Gastrocnemius medialis (tissue), 4 donors: ENCODE measurements at places on chromosomes 1 and 21. TPM values are rescaled to one million over a fixed set of nuclear protein-coding genes. Genes with fewer than 3 reads are reported as not detected.

Gene PRKCZ
- not detected for total RNA-seq

Gene C4BPA
- not detected for total RNA-seq

DNA sequence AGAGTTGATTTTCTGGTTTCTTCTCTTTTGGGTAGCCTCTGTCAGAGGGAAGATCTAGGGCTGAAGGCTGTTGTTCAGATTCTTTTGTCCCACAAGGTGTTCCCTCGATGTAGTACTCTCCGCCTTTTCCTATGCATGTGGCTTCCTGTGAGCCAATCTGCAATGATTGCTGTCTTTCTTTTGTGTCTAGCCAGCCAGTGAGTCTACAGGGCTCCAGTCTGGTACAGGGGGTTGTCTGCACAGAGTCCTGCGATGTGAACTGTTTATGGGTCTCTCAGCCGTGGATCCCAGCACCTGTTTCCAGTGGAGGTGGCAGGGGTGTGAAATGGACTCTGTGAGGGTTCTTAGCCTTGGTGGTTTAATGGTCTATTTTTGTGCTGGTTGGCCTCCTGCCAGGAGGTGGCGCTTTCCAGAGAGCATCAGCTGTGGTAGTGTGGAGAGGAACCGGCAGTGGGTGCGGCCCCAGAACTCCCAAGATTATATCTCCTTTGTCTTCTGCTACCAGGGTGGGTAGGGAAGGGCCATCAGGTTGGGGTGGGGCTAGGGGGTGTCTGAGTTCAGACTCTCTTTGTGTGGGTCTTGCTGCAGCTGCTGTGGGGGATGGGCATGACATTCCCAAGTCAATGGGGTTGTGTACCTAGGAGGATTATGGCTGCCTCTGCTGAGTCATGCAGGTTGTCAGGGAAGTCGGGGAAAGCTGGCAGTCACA lies 81.3 kb upstream of the C21orf91 start:
- H3K36me3 ChIP-seq = no peaks in the 10 kb centered on the region
- H3K4me3 ChIP-seq = no peak overlapping the region
- no peaks in the 10 kb centered on the region for H3K4me1 ChIP-seq
- no peaks in the 10 kb centered on the region for H3K27me3 ChIP-seq
- H3K27ac ChIP-seq = peak overlapping the region; percentile 45
- peak; percentile 18 for DNase-seq

- H3K36me3 ChIP-seq = no peaks in the 10 kb centered on the region
- no peaks in the 10 kb centered on the region for H3K4me1 ChIP-seq
- no peaks in the 10 kb centered on the region for H3K27me3 ChIP-seq
- no peak overlapping the region for H3K4me3 ChIP-seq
- no peak for DNase-seq
- no peak overlapping the region for H3K27ac ChIP-seq
Observed at GRCh38 chr1:115041654-115042053, 12.0 kb downstream of the TSHB start.

GRCh38 chr1:226364514-226364899 lies 43.4 kb downstream of the PARP1 start:
- peak overlapping the region; percentile 37 for H3K27ac ChIP-seq
- no peaks in the 10 kb centered on the region for H3K27me3 ChIP-seq
- no peak overlapping the region for H3K4me3 ChIP-seq
- DNase-seq = peak; percentile 41
- H3K36me3 ChIP-seq = peaks cover 69% of the 10 kb centered on the region

DNA sequence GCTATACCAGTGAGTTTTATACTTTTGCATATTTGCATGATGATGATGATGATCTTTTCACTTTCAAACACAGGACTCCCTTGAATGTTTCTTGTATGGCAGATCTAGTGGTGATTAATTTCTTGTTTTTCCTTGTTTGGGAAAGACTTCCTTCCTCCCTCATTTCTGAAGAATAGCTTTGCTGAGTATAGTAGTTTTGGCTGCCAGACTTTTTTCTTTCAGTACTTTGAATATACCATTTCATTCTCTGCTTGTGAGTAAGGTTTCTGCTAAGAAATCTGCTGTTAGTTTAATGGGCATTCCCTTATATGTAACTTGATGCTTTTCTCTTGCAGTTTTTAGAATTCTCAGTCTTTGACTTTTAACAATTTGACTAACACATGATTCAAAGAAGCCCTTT lies 547.4 kb upstream of the CXADR start:
- DNase-seq = no peak
- H3K4me1 ChIP-seq = no peaks in the 10 kb centered on the region
- H3K4me3 ChIP-seq = no peak overlapping the region

DNA sequence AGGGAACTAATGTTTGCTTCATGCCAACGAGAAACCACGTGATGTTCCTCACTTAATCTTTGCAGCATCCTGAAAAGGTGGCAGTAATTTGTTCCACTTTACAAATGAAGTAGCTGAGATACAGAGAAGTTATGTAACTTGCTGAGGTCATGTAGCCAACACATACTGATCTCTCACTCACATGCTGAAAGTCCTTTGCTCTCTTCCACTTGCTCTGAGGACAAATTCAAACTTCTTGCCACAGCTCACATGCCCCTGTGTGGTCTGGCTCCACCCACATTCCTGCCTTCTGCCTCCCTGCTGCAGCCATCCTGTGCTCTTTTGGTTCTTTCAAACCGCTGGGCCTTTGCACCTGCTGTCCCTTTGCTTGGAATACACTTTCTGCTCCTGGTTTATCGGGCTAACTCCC lies 55.4 kb downstream of the TMCO4 start:
- no peaks in the 10 kb centered on the region for H3K27me3 ChIP-seq
- H3K27ac ChIP-seq = no peak overlapping the region

DNA sequence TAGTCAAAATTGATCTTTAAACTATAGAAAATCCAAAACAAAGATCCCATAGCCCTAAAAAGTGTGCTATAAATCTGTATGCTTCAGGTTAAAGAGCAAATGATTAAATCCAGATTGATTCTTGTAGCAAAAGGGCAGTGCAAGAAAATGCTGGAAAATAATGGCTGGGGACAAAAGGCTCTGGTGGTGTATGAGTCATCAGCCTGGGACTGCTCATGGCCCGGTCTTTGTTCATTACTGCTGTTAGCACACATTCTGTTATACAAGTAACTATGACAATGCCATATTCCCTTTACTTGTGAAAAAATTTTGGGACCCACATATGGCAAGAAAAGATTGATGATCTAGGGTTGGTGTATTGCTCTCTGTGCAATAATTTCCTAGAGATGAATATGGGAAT lies 89.1 kb downstream of the RWDD3 start:
- no peaks in the 10 kb centered on the region for H3K36me3 ChIP-seq
- H3K27ac ChIP-seq = no peak overlapping the region
- DNase-seq = no peak
- no peaks in the 10 kb centered on the region for H3K4me1 ChIP-seq
- H3K27me3 ChIP-seq = no peaks in the 10 kb centered on the region
- H3K4me3 ChIP-seq = no peak overlapping the region
